Colonic mucosa (tissue), 4 donors: ENCODE measurements at places on chromosomes 11 and 22.

DNA sequence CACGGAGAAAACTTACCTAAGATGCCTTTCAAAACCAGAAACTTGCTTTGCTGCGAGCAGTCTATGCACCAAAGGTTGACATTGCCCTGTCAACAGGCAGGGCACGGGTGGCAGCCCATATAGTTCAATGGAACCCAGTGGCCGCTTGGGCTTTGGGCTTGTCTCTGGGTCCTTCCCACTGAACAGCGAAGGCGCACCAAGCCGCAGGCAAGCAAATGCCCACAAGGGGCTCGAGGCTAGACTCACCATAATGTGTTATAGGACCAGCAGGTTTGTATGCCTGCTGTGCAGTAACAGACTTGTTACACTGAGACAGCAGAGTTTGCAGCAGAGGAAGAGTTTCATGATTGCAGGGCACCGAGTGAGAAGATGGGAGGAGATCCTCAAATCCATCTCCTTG lies 20.3 kb downstream of the CLDN5 start:
- DNase-seq = no peak

GRCh38 chr22:24693379-24693778 lies 81.1 kb downstream of the PIWIL3 start:
- no peak for DNase-seq

GRCh38 chr11:50186146-50186545 lies 153.5 kb downstream of the OR4C45 start:
- DNase-seq = no peak

DNA sequence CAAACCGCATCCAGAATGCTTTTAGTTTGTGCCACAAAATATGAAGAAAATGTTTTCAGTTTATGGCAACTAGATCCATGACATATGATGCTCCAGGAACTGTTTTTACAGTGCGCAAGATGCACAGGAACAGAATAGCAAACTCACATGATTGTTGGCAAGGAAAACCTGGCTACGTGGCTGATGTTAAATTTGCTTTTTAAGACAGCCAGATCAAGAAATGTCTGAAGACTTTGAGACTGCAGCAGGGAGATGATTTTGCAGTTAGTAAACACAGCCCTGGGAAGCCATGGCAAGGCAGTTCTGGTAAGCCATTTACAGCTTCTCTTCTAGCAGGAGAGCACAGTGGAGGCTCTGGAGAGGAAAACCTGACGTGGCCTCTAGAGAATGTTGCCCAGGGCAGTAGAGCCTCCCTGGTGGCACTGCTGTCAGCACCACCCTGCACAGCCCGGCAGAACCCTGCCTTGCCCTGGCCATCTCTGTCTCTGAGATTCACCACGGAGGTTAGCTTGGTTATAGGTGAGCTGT lies 69.8 kb upstream of the TNRC6B start:
- DNase-seq = no peak

DNA sequence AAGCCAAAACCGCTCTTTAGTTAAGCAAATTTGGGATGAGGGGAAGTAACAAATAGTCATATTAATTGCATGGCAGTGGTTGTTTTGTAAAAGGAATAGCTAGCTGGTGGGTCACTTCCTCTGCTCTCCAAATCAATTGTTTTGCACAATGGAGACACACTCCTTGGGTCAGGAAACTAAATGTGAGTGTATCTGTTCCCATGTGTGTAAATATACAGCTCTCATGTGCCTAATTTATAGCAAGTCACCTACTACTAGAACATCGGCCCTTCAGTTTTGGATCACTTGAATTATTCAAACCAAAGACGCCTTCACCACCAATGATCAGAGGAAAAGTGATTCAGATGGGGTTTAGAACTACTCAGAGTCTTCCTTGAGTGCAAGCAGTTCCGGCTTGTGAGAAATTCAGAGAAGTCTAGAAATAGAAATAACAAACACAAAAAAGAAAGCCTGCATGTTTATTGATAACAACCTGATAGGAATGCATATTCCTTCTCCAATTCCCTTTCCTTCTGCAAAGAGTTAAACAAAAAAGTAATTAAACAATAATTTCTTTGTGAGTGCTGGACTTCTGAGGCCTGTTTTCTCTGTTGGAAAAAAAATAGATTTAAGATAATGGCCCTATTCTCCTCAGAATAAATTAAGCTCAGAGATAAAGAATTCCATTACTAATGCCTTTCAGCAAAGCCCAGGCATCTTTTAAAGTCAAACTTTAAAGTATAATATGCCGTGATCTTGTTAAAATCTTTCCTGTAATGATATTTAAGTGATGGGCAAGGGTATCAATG lies 100.4 kb downstream of the KIRREL3 start:
- no peak for DNase-seq

DNA sequence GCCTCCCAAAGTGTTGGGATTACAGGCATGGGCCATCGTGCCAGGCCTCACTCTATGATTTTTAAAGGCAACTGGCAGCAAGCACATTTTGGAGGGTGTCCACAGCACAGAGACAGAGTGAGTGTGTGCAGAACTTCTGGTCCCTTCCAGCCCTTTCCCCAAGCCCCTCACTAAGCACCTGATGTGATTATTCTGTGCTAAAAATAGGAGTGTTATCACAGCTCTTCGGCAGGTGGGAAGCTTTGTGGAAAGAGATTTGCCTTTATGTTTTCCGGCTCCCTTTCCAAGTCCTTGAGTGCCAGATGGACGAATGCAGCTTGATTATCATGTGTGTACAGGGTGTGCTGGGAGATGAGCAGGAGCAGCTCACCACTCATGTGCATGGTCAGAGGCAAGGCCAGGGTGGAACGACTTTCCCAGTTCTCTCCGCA lies 310.8 kb downstream of the DDX10 start:
- no peak for DNase-seq

- no peak for DNase-seq
Observed at GRCh38 chr22:39155421-39155820, 2.9 kb upstream of the CBX7 start.

DNA sequence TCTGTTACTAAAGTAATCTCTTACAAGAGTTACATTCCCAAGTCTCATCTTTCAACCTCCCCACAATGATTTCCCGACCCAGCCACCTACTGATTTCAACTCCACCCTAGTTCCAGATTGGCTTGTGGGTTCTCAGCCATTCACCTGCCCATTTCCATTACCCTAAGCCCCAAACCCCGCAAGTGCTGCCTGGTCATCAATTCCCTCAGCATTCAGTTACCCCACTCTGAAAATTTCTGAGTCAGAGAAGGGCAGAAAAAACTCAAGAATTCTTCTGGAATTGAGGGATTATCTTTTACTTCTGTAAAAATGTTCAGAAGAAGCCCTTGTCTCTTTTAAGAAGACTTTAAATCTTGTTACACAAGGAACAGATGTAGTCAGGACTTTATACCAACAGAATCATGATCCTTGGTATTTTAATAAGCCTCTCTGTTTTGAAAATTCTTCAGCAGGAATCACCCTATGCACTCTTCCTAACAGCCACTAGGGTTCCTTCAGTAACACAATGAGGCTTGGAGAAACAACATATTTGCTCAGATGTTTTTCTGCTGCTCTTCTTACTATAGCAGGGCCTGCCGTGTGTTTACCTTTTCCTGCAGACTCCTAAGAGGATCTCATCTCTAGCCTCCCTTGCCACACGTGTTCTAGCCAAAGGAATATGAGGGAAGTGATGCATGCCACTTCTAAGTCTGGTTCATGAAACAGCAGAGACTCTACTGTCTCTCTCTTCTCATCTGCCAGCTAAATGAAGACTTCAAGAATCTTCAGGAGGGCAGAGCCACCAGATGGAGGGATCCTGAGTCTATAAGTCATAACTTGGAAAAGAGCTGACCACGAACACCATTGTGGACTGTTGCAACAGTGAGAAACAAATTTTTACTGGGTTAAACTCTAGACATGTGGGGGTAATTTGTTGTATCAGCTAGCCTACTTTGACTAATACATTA lies 29.3 kb upstream of the PAMR1 start:
- DNase-seq = no peak

DNA sequence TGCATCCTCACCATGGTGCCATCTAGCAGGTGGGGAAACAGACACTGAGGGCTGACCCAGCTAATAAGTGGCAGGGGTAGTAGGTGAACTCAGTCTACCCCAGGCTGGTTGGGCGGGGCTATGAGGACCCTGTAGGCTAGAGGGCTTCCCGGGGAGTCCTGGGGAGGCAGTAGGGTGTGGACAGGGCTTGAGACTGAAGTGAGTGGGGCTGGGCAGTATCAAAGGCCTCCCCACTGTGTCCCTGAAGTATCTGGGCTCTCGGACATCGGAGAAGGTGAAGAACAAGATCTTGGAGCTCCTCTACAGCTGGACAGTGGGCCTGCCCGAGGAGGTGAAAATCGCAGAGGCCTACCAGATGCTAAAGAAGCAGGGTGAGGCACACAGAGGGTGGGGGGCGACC lies 11.4 kb downstream of the GGA1 start:
- DNase-seq = no peak

GRCh38 chr11:69670158-69670845 lies 4.9 kb downstream of the LTO1 start:
- peak; percentile 79 for DNase-seq

DNA sequence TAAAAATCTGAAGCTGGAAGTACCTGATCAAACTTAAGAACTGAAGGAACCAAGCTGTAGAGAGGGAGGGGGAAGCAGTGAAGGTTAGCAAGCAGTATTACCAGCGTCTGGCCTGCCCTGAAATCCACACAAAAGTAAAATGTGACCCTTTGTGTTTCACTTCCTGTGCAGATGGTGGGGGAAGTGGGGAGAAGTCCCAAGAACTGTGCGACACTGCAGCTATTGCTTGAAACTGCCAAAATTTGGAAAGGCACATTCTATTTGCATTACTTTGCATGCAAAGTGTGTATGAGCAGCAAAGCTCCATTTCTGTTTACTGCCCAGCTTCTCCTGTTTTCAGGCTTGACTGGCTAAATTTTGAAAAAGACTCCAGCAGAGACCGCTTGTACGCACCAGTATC lies 72.1 kb upstream of the BMAL1 start:
- no peak for DNase-seq

DNA sequence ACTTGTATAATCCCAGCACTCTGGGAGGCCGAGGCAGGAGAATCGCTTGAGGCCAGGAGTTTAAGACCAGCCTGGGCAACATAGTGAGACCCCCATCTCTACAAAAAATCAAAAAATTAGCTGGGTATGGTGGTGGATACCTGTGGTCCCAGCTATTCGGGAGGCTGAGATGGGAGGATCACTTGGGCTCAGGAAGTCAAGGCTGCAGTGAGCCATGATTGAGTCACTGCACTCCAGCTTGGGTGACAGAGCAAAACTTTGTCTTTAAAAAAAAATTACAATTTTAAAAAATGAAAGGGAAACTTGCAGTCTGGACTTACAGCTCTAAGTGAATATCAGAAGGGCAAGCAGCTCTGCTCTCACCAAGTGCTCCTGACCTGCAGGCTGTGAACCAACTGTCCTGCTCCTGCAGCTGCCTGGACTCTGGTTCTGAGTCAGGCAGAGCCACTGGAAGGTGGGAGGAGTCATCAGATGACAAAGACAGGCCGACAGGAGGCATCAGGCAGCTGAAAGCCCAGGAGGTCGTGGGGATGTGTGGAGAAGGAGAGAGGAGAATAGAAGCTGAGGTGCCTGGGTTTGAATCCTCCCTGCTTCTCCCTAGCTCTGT lies 9.6 kb downstream of the SMTNL1 start:
- no peak for DNase-seq

GRCh38 chr22:18055619-18056160 lies 22.1 kb upstream of the PEX26 start:
- DNase-seq = no peak

GRCh38 chr22:37674951-37675929 lies at the start of gene LGALS1:
LGALS1 (plus strand) TSS chr22:37675636; CDS start chr22:37675703, 67 bp downstream.
- DNase-seq = peak; percentile 95

GRCh38 chr11:30432716-30433115 lies 109.8 kb downstream of the ARL14EP start:
- no peak for DNase-seq

DNA sequence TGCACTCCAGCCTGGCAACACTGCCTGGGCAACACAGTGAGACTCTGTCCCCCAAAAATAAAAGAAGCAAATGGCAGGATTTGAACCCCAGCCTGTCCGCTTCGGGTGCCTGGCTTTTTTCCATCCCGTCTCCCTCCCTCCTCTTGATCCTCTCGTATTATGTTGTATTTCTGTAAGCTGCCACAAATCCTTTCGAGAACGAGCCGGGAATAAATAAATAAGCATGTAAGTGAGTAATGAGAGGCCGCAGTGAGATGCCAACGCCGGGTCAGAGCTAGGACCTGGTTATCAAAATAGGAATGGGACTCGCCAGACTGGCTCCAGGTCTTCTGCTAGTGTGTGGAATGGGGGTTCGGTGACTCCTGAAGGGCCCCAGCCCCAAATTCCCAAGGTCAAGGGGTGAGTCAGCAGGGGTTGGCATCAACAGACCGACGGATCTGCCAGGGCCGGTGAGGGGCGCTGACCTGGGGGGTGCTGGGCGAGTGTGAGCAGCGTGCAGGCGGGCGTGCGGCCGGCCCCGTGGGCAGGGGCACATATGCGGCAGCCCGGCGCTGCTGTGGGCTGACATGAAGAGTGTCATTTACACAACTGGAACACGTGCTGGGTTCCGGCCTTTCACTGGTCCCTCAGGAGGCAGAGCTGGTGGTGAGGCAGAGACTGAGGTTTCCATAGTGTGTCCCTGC lies 47.8 kb downstream of the FLRT1 start:
- no peak for DNase-seq

DNA sequence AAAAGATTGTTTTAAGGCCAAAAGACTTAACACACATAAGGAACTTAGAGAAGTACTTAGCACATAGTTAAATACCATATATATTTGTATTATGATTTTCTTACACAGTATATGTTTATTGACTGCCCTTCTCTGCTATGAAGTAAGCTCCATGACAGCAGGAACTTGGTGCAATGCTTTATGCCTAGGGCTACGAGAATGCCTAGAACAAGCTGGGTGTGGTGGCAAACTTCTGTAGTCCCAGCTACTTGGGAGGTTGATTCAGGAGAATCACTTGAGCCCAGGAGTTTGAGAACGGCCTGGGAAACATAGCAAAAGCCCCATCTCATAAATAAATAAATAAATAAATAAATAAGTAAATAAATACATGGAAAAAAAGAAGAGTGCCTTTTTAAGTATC lies 1.9 kb downstream of the SLC5A12 start:
- DNase-seq = no peak

DNA sequence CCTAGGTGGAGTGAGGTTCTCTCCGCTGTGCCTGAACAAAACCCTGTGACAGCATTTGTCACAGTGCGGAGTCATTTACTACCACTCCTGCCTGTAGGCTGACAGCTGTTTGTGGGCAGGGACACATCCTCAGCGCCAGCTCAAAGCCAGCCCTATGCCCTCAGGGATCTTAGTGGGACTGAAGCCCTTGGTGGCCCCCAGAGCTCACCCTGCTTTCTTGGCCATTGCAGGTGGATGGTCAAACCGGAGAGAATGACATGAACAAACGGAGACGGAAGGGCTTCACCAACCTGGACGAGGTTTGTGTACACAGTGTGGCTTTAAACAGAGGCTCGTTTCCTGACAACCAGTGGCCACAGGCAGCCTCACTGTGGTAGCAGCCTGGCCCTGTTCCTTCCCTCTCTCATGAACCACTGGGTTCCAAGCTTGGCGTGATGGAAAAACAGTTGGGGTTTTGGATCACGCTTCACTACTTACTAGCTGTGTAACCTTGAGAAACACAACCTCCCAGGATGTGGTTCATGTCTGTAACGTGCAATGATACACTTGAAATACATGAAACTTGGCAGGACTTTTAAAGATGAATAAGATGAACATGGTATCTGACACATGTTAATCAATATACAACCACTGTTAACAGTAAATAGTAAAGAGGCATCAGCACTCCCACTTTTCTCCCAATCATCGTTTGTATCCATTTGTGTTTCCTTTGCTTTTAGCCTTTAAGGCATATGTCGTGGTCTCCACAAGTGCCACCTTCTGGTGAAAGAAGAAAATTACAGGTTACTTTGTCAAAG lies 125.8 kb downstream of the MICAL2 start:
- DNase-seq = no peak
